CD4-positive, alpha-beta memory T cell (primary cell): ENCODE measurements at places on chromosomes 4 and X.

DNA sequence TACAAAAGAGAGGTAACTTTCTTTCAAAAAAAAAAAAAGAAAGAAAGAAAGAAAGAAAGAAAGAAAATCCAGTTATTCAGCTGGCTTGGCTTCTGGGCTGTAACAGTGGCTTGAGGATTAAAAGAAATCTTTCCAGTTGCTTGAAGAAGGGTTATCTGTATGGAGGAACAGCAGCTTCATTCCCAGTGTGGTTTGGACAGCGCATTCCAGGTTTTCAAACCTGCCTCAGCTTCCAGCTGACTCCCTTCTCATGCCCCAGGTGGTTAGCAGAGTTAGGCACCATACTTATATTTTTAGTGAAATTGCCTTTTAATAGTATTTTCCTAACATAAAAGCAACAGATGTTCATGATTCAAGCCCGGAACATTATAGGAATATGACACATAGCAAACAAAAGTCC, 48.6 kb downstream of the TMEM164 start:
- no peak for DNase-seq

GRCh38 chrX:21840193-21840545, 752 bp downstream of the MBTPS2 start:
- no peak for DNase-seq

DNA sequence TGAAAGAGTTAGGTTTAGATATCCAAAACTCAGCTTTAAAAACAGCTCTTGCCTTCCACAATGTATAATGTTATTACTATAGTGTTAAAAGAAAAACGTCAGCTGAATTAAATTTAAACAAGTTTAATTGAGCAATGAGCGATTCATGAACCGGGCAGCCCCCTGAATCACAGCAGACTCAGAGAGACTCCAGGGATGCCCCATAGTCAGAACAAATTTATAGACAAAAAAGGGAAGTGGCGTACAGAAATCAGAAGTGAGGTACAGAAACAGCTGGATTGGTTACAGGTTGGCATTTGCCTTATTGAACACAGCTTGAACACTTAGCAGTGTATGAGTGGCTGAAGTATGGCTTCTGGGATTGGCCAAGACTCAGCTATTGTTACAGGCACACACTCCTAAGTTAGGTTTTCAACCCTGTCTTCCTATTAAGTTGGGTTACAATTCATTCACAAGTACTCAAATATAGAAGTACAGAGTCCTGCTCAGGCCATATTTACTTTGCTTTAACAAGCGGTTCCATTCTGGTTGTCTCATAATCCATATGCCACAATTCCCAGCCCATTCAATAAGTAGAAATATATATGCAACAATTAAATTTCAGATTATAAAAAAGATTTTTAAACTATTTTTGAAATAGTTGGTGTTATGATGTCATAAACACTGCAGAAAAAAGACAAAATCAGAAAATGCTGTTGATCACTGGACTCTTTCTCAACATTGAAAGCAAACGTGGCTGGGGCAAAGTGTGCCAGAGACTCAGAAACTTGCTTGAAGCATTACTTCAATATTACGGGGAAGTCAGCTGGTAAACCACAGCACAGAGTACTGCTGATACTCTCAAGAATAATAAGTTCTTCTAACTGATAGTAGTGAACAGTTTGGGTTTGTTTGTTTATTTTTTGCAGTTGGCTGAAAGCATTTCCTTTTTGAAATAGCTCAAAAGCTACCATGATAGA, 459.7 kb downstream of the RAB28 start:
- no peak for DNase-seq

DNA sequence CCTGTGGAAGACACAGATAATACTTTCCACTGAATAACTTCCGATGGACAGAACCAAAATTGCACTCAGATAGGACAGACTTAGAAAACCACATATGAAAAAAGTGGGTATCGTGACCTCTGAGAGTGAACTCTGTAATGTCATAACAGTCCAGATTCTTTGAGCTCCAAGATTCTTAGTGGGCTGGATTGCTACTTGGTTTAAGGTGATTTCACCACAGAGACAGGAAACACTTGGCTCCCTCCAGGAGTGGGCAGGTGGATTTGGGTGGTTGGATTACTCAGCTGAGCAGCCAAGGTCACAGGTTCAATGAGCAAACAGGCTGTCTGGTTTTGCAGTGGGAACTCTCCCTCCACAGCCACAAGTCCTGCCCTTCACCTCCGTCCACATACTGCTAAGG, 126.0 kb downstream of the AFAP1 start:
- DNase-seq: no peak

- DNase-seq: no peak
Observed at GRCh38 chr4:2824836-2825381, 18.7 kb upstream of the ADD1 start.

GRCh38 chr4:127304356-127304755, 328.4 kb upstream of the INTU start:
- no peak for DNase-seq

- no peak for DNase-seq
Observed at GRCh38 chr4:37453999-37454800, 209.7 kb downstream of the NWD2 start.
